Prostate gland (tissue), 2 donors: ENCODE measurements at places on chromosomes 12 and 14.

GRCh38 chr12:26854031-26854390 lies 21.0 kb upstream of the ITPR2 start:
- no peak for DNase-seq

GRCh38 chr14:101010835-101011234 lies 107.3 kb upstream of the RTL1 start:
- DNase-seq, result no peak

- no peak for DNase-seq
These were observed 2.7 kb downstream of the TMEM119 start for GRCh38 chr12:108594960-108595710.

GRCh38 chr12:51160814-51161459 lies 12.0 kb downstream of the TFCP2 start:
- no peak for DNase-seq

- no peak for DNase-seq
These were observed 37.7 kb downstream of the DIP2B start for GRCh38 chr12:50542448-50542847.

- no peak for DNase-seq
These were observed 33.9 kb downstream of the CEP290 start for GRCh38 chr12:88108021-88108420.

- DNase-seq, result no peak
These were observed 83.3 kb downstream of the CCER1 start for GRCh38 chr12:90871726-90872096.

DNA sequence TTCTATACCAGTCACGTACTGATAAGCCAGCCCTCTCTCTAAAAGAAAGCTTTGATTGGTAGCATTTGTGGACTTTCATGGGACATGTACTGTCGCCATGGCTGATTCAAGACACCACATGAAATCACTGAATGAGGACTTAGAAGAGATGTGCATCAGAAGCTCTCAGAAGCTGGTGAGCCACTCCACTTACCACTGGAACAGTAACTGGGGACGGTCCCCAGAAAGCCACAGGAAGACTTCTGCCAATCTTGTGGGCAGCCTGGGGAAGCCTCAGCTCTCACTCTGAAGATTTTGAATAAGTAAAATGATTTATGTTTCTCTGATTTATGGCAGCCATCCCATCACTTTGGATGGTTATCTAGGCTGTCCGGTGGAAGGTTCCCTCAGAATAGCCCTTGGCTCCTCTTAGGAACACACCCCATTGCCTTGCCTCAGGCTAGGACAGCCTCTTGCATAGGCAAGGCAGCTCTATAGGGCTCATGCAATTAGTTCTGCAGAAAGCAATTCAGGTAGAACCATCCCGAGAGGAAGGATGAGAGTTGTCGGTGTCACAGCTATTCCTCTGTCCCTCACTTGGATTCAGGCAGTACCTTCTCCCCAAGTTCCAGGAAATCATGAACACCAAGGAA lies 9.8 kb downstream of the DHRS1 start:
- no peak for DNase-seq

- no peak for DNase-seq
These were observed 18.7 kb downstream of the HELB start for GRCh38 chr12:66320996-66321395.

DNA sequence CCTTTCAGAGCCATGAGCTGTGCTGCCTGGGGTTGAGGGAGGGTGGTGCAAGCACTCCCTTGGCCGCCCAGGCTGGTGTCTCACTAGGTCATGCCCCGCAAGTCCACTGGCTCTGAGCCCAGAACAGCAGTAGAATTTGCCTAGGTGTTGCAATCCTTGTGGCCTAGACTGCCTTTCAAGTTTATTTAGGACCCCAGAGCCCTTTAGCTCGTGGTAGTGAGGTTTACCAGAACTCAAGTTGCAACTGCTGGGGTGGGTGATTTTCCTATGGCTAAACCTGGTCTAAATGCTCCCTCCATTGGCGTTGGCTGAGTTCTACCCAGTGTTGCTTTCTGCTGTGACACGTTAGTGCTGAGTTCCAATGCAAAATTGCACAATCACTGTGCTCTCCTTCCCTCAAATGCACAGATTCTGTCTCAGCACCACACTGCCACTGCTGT lies 287.2 kb downstream of the BCAT1 start:
- DNase-seq, result no peak

- DNase-seq, result no peak
These were observed 6.2 kb upstream of the KRT84 start for GRCh38 chr12:52391618-52392002.

GRCh38 chr12:77953528-77954205 lies 123.0 kb downstream of the NAV3 start:
- DNase-seq, result no peak

GRCh38 chr12:70040141-70040540 lies 203.1 kb upstream of the CNOT2 start:
- no peak for DNase-seq

- no peak for DNase-seq
These were observed 41.7 kb upstream of the FUT8 start for GRCh38 chr14:65370801-65371248.

DNA sequence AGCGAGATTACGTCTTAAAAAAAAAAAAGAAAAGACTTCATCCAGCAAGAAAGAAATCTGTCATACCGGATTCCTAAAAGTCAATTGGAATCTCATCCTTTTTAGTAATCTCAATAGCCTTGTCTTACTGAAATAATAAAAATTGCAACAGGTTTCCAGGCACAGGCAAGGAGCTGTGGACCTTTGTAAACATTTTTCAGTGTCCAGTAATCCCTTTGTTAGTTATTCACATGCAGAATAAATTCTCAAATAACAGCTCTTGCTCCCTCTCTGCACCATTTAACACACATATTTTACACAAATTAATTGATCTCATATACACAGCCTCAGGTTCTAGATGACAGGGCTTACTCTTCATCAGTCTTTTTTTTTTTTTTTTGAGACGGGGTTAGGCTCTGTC lies 22.0 kb upstream of the CALM1 start:
- DNase-seq, result no peak

DNA sequence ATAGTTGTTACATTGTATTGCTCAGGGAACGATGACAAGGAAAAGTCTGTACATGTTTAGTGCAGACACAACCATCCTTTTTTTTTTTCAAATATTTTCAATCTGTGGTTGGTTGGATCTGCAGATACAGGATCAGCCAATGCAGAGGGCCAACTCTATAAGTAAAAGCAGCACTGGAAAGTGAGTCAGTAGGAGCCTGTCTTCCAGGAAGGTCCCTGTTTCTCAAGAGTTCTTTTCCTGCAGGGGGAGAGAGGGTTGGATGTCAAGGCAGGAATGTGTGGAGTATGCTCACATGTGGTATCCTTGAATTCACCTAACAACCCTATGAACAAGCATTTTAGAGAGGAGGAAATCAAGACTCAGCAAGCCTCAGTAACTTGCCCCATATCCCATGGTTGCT lies 409.1 kb downstream of the NPAS3 start:
- no peak for DNase-seq

DNA sequence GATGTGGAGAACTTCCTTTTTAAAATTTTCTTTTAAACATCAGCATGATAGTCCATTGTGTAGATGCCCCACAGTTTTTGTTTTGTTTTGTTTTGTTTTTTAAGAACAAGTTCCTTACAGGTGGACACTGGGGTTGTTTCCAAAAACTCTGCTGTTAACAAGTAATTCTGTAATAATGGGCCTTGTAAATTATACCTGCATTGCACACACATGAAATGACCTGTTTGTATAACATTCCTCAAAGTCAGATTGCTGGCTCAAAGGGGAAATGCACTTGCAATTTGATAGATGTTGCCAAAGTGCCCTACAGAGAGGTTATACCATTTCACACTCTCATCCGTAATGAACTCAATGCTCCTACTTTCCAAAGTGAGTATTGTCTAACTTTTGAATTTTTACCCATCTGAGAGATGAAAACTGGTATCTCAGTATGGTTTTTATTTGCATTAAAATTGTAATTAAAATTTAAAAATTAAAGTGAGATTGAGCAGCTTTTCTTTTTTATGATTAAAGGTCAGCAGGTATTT lies 89.2 kb downstream of the SPPL3 start:
- no peak for DNase-seq

GRCh38 chr14:80522936-80523335 lies 311.6 kb upstream of the DIO2 start:
- no peak for DNase-seq

- no peak for DNase-seq
These were observed 956.0 kb upstream of the NOVA1 start for GRCh38 chr14:27553790-27554189.

DNA sequence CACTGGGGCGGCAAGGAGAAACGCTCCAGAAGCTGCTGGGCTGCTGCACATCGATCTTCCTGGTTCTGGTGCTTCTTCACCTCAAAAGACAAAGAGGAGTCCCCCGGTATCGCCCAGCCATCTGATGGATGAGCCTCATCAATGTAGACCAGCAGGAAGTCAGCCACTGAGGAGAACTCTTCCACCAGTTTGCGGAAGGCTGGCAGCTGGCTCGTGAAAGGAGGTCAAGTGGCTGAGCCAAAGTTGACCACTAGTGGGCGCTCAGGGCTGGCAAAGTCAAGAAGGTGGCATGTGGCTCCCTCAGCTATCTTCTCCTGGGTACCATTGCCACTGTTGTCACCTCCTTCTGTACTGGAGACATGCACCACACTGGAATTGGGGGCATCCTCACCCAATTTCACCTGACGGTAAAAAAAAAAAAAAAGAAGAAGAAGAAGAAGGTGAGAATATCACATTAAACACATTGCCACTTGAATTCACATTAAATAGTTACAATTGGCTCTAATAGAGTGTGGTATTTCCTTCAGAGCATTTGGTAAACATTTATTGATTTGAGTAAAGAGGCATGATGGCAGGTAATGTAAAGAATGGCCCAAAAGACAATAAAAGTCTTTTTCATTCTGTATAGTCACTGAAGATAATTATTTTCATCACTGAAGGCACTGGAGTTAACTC lies 8.3 kb downstream of the DIO2 start:
- DNase-seq, result no peak

GRCh38 chr12:91239481-91239880 lies 56.9 kb upstream of the DCN start:
- no peak for DNase-seq

- DNase-seq, result no peak
These were observed 90.2 kb downstream of the PPP1R12A start for GRCh38 chr12:79844693-79845092.

DNA sequence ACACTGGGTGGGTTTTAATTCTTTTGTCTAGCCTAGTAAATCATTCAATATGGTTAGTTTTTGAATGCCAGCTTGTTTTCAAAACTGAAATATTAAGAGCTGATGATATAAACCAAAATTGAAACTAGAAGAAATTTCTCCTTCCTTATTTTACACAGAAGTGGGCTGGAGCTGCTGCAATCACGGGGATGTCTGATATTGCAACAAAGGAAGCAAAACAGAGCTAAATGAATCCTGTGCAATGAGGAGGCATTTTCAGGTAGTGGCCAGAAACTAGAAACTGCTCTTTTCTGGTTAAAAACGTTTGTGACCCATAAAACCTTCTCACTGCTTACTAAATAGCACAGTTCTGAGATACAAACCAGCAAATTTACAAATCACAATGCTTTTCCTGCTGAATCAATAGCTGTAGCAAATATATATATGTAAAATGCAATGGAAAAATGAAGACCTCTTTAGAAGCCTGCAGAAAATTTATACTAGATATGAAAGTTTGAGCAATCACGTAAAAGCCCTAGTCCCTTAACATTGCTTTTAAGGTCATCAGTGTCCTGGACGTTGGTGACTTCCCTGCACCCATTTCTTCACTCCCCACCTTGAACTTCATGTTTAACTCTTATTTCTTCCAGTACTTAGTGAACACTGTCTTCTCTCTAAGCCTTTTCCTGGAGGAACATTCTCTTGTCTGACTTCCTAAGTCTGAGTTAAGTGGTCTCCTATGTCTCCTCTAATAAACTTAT lies 15.9 kb upstream of the LRRK2 start:
- no peak for DNase-seq

- DNase-seq, result no peak
These were observed 7.4 kb upstream of the BEGAIN start for GRCh38 chr14:100594625-100594951.

- no peak for DNase-seq
These were observed 97.0 kb downstream of the TMEM30B start for GRCh38 chr14:61184112-61184511.

DNA sequence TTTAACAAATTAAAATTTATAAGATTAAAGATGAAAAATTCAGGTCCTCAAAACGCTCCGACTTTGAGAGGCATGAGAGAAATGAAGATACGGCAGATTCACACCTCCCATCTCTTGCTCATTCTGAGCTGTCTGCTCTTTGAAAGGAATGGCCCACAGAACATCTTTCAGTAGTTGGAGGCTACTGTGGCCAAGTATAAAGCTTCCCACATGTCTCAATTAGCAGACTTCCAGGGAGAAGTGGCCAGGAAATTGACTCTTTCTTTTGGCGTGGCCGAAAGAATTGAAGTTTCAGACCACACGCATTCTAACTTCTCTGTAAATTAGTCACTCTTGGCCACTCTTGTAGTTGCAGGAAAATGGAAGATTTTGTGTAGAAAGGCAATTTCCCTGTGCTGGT lies 129.2 kb downstream of the DIP2B start:
- DNase-seq, result no peak

DNA sequence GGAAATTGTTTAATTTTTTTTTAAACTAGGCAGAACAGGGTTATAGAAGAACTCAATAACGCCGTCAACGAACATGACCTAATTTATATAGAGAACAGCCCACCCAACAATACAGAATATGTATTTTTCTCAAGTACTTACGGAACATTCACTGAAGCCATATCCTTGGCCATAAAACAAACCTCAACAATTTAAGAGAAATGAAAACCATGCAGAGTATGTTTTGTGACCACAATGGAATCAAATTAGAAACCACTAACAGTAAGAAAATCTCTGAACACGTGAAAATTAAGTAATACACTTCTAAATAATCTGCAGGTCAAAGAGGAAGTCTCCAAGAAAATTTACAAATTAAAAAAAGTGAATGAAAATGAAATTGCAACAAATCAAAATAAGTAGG lies 9.4 kb downstream of the SART3 start:
- no peak for DNase-seq

GRCh38 chr12:120651821-120652220 lies 11.4 kb downstream of the CABP1 start:
- no peak for DNase-seq
